MG63 (cell line): ENCODE measurements at places on chromosomes 6 and 20. TPM values are rescaled to one million over a fixed set of nuclear protein-coding genes. Genes with fewer than 3 reads are reported as not detected.

Gene SKIC2
- total RNA-seq = 22.9 and 25.2 TPM in 2 replicates

Gene GPLD1
- not detected in 2 replicates for total RNA-seq

Gene CST7
- not detected in 2 replicates for total RNA-seq

Gene ANGPT4
- total RNA-seq = not detected in 2 replicates

Gene ZSWIM1
- total RNA-seq = 5.7 and 8.5 TPM in 2 replicates

Gene LY6G6C
- total RNA-seq = not detected in 2 replicates

Gene CLIC5
- not detected in 2 replicates for total RNA-seq

Gene GGTLC1
- total RNA-seq = not detected in 2 replicates

Gene CGA
- not detected in 2 replicates for total RNA-seq

Gene PROKR2
- not detected in 2 replicates for total RNA-seq

Gene COQ3
- total RNA-seq = 5.6 and 15.5 TPM in 2 replicates

Gene SGK2
- 0.72 TPM in 1 of 2 replicates, not detected in the other for total RNA-seq

Gene HUS1B
- 0.22 TPM in 1 of 2 replicates, not detected in the other for total RNA-seq

Gene TJAP1
- 8.1 and 19.0 TPM in 2 replicates for total RNA-seq

Gene PTCRA
- not detected in 2 replicates for total RNA-seq

Gene SLC18B1
- total RNA-seq = 7.3 and 34.0 TPM in 2 replicates

Gene POM121L2
- not detected in 2 replicates for total RNA-seq

Gene NFATC2
- not detected in 2 replicates for total RNA-seq

Gene IL17A
- total RNA-seq = not detected in 2 replicates

Gene BCAS1
- total RNA-seq = not detected in 2 replicates

Gene MYMX
- total RNA-seq = not detected in 2 replicates

Gene CAGE1
- 0.49 TPM in 1 of 2 replicates, not detected in the other for total RNA-seq

Gene RHAG
- not detected in 2 replicates for total RNA-seq

Gene RRAGD
- total RNA-seq = 1.1 and 1.8 TPM in 2 replicates

Gene LSM2
- 57.0 and 58.4 TPM in 2 replicates for total RNA-seq

Gene ULBP2
- 2.2 and 7.4 TPM in 2 replicates for total RNA-seq

Gene SPATS1
- not detected in 2 replicates for total RNA-seq

Gene CCN6
- total RNA-seq = not detected in 2 replicates

Gene XRN2
- total RNA-seq = 79.9 and 105 TPM in 2 replicates

Gene C6orf141
- 0.63 and 1.1 TPM in 2 replicates for total RNA-seq

Gene MAS1
- total RNA-seq = not detected in 2 replicates

Gene HTR1B
- not detected in 2 replicates for total RNA-seq

Gene VGLL2
- not detected in 2 replicates for total RNA-seq

Gene EXOC2
- total RNA-seq = 16.9 and 19.7 TPM in 2 replicates

Gene BFSP1
- total RNA-seq = 0.99 and 2.3 TPM in 2 replicates

Gene PLG
- total RNA-seq = not detected in 2 replicates
